Neural progenitor cell (in vitro differentiated cells): ENCODE measurements at places on chromosomes 3 and 15. TPM values are rescaled to one million over a fixed set of nuclear protein-coding genes. Genes with fewer than 3 reads are reported as not detected.

DNA sequence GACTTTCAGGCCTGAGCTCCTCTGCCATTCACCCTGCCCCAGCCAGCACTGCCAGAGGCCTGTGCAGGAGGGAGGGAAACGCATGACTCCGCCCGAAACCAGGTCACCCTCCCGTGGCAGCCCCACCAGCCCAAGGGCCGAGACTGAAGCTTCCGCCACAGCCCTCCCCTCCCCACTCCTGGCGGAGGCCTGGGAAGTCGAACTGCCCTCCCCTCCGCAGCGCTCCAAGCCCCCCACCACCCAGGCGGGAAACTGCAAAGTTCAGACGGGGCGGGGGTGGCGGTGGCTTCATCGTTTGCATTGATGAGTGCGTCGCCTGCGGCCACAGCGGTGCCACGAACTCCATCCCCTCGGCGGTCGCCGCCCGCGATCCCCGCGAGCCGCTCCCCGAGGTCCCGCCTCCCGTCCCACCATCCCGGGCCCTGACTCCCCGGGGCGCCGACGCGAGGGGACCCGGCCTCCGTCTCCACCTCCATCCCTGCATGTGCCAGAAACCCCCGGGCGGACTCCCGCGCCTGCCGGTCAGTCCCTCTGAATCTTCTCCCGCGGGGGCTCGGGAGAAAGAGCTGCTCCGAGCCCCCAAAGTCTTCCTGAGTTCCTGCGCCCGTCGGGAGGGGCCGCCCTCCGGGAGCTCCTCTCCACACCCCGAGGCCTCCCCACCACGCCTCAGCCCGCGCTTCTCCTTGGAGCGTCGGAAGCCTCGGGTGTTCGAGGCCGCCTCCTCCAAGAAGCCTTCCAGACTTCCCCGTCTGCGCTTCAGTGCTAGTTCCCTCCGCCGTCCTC is 698 bp downstream of the MELTF start:
- no peak overlapping the region for H3K27ac ChIP-seq
- H3K4me1 ChIP-seq = no peaks in the 10 kb centered on the region
- peak overlapping the region; percentile 75 for H3K4me3 ChIP-seq
- DNase-seq = peak; percentile 35
- no peaks in the 10 kb centered on the region for H3K36me3 ChIP-seq

GRCh38 chr3:124223853-124224252 is 231.9 kb upstream of the ROPN1 start:
- H3K36me3 ChIP-seq = no peaks in the 10 kb centered on the region
- no peak overlapping the region for H3K4me3 ChIP-seq
- no peak overlapping the region for H3K27ac ChIP-seq
- DNase-seq = peak; percentile 70
- H3K4me1 ChIP-seq = peaks cover 26% of the 10 kb centered on the region

DNA sequence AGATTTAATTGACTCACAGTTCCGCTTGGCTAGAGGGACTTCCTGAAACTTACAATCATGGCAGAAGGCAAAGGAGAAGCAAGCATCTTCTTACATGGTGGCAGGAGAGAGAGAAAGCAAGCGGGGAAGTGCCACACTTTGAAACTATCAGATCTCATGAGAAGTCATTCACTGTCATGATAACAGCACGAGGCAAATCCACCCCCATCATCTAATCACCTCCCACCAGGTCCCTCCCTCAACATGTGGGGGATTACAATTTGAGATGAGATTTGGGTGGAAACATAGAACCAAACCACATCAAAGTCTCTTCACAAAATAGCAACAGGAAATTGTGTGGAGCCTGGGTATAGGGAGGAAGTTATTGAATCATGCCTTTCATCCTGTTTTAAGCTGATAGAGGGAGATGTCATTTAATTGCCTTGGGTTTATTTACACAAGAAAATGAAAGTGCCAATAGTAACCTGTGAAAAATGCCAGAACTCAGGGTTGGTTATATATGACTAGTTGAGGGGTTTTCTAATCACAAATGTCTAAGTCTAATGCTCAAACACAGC is 624.8 kb upstream of the LMCD1 start:
- no peaks in the 10 kb centered on the region for H3K36me3 ChIP-seq
- H3K27me3 ChIP-seq = no peaks in the 10 kb centered on the region
- DNase-seq = no peak
- no peak overlapping the region for H3K27ac ChIP-seq

DNA sequence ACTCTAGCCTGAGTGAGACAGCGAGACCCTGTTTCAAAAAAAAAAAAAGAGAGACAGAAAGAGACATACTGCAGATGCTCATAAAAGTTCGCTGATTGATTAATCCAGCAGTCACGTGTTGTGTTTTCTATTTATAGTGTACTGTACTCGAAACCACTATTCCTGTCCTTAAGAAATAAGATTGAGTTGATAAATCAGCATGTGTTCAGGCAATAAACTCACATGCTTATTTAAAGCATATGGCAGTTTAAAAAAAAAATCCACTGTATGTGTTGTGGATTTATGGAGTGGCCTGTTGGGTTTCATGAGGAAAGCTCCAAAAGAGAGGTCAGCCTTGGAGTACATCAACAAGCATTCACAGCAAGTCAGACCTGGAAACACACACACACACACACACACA is 17.7 kb downstream of the RPL22L1 start:
- no peaks in the 10 kb centered on the region for H3K4me1 ChIP-seq
- no peak for DNase-seq
- no peak overlapping the region for H3K27ac ChIP-seq
- no peaks in the 10 kb centered on the region for H3K36me3 ChIP-seq
- no peaks in the 10 kb centered on the region for H3K27me3 ChIP-seq

GRCh38 chr15:101496198-101496986 is 6.9 kb upstream of the PCSK6 start:
- no peak overlapping the region for H3K4me3 ChIP-seq
- peaks cover 31% of the 10 kb centered on the region for H3K27me3 ChIP-seq
- peaks cover 30% of the 10 kb centered on the region for H3K4me1 ChIP-seq
- H3K27ac ChIP-seq = no peak overlapping the region
- peak; percentile 34 for DNase-seq

GRCh38 chr3:119240101-119240590 is 532 bp downstream of the B4GALT4 start:
- H3K4me3 ChIP-seq = peak overlapping the region; percentile 73
- H3K4me1 ChIP-seq = peaks cover 18% of the 10 kb centered on the region
- no peaks in the 10 kb centered on the region for H3K27me3 ChIP-seq
- peak overlapping the region; percentile 90 for H3K27ac ChIP-seq

GRCh38 chr3:111763968-111764367 is 95.1 kb upstream of the PHLDB2 start:
- H3K4me3 ChIP-seq = no peak overlapping the region
- H3K27ac ChIP-seq = no peak overlapping the region
- H3K27me3 ChIP-seq = no peaks in the 10 kb centered on the region
- H3K36me3 ChIP-seq = no peaks in the 10 kb centered on the region
- no peak for DNase-seq

DNA sequence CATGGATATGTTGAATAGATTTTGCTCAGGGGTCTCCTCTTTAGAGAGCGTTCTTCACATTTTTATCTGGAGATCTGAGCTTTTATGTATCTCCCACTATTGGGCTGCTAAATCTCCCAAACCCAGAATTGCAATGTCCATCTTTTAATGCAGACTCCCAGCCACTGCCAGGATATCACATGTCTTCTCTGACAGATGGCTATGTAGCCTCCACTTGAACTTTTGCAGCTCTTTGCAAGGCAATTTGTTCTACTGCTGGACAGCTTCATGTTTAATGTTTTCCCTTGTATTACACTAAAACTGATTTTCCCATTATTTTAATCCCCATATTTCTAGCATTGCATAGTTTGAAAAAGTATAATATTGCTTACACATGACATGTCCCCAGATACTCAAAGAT is 177.2 kb downstream of the LPP start:
- H3K27ac ChIP-seq = no peak overlapping the region
- no peaks in the 10 kb centered on the region for H3K36me3 ChIP-seq
- DNase-seq = no peak
- H3K4me1 ChIP-seq = no peaks in the 10 kb centered on the region
- no peak overlapping the region for H3K4me3 ChIP-seq

- H3K36me3 ChIP-seq = no peaks in the 10 kb centered on the region
- H3K27ac ChIP-seq = no peak overlapping the region
- no peak overlapping the region for H3K4me3 ChIP-seq
- peaks cover 2% of the 10 kb centered on the region for H3K4me1 ChIP-seq
- no peaks in the 10 kb centered on the region for H3K27me3 ChIP-seq
Measured at GRCh38 chr3:65030847-65031463, 343.2 kb upstream of the ADAMTS9 start.

GRCh38 chr3:48702320-48702920 is 14.6 kb downstream of the IP6K2 start:
- DNase-seq = no peak
- no peak overlapping the region for H3K27ac ChIP-seq
- no peaks in the 10 kb centered on the region for H3K4me1 ChIP-seq

DNA sequence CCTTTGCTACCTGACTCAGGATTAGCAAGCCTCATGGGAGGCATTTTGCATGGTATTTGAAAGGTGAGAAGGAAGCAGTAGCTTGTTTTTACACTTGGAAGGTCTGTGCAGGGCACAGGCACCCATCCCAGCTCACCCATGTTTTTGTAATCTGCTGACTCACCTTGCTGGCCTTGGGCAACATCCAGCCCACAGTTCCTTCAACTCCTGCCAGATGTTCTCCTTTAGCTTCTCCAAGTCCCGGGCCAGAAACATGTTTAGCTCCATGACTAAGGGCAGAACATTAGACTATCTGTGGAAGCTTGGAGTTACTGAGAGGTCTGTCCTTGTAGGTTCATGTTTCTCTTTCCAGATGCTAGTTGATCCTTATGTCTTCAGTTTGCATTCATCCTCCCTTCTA is 12.4 kb upstream of the ZNF770 start:
- H3K27me3 ChIP-seq = no peaks in the 10 kb centered on the region
- peaks cover 18% of the 10 kb centered on the region for H3K4me1 ChIP-seq
- no peaks in the 10 kb centered on the region for H3K36me3 ChIP-seq

DNA sequence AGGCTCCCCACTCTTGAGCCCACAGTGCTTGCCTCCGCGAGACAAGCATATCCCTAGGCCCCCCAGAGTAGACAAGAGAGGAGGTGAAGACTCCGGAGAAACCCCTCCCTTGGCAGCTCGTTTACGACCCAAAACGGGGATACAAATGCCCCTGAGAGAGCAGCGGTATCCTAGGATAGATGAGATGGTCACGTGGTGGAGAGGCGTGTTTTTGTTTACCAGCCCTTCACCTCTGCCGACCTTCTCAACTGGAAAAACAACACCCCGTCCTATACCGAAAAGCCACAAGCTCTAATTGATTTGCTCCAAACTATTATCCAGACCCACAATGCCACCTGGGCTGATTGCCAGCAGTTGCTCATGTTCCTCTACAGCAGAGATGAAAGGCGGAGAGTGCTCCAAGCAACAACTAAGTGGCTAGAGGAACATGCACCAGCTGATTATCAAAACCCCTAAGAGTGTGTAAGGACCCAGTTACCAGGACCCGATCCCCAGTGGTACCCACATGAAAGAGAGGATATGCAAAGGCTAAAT is 99.5 kb upstream of the OSBPL11 start:
- no peaks in the 10 kb centered on the region for H3K27me3 ChIP-seq
- H3K27ac ChIP-seq = no peak overlapping the region
- DNase-seq = no peak
- no peak overlapping the region for H3K4me3 ChIP-seq
- no peaks in the 10 kb centered on the region for H3K36me3 ChIP-seq

GRCh38 chr15:57332326-57332725 is 44.0 kb upstream of the CGNL1 start:
- no peak overlapping the region for H3K27ac ChIP-seq
- H3K4me1 ChIP-seq = no peaks in the 10 kb centered on the region
- H3K27me3 ChIP-seq = no peaks in the 10 kb centered on the region

RAD51 gene
- 27.2 and 48.1 TPM in 2 replicates for total RNA-seq

CEP70 gene
- 59.8 and 101 TPM in 2 replicates for total RNA-seq

NTRK3 gene
- total RNA-seq = 2.0 and 2.4 TPM in 2 replicates
